ENCODE measurements at places on chromosomes 11 and 22. TPM values are rescaled to one million over a fixed set of nuclear protein-coding genes. Genes with fewer than 3 reads are reported as not detected.

Gene PTPN5
- not detected for total RNA-seq

Gene MYOD1
- not detected for total RNA-seq

Gene PDXP
- total RNA-seq, result 9.2 TPM

Gene VPS51
- total RNA-seq, result 127 TPM

Gene ANO3
- total RNA-seq, result not detected

Gene MN1
- 0.65 TPM for total RNA-seq

Gene HEPN1
- not detected for total RNA-seq

Gene CPT1B
- 1.6 TPM for total RNA-seq

Gene PANX3
- not detected for total RNA-seq

Gene RFPL2
- not detected for total RNA-seq

Gene POU2AF2
- not detected for total RNA-seq

Gene PHOX2A
- not detected for total RNA-seq

Gene IGF2
- total RNA-seq, result 1.2 TPM

Gene RTN4RL2
- total RNA-seq, result 0.27 TPM
